ENCODE measurements at places on chromosomes 12 and 14.
A peak's percentile ranks its signal among the peaks of the same experiment; 100 is the strongest.

DNA sequence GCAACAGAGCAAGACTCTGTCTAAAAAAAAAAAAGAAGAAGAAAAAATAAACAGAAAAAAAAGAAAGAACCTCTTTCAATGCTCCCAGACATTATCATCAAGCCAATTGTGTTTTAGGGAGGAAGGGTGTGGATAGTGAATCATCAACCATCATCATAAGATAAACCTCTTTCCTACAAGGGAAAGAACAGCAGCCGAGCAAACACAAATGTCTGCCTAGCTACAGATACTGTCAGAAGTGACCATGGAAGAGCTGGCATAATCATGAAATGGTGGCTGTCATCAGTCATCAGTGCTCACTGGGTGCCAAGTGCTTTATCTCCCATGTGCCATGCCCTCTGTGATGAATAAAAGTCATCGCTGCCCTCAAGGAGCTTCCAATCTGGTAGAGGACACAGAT lies 46.6 kb downstream of the SLC17A8 start:
- peak; percentile 10 for DNase-seq

DNA sequence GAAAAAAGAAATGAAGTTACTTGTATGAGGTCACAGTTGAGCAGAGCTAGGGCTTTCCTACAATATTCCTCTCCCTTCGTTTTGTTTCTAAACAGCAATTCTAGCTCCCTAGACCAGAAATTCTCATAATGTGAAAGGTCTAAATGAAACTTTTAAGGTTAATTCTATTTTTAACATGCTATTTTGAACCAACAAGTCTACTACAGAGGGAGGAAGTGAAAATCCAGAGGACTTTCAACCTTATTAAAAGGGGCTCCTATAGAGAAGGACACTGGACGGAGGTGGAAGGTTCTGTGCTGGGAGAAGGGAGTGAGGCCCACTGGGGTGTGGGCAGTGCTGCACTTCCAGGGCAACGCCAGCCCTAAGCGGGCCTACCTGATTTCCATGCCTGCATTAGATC lies 13.4 kb downstream of the GSG1 start:
- no peak for DNase-seq

DNA sequence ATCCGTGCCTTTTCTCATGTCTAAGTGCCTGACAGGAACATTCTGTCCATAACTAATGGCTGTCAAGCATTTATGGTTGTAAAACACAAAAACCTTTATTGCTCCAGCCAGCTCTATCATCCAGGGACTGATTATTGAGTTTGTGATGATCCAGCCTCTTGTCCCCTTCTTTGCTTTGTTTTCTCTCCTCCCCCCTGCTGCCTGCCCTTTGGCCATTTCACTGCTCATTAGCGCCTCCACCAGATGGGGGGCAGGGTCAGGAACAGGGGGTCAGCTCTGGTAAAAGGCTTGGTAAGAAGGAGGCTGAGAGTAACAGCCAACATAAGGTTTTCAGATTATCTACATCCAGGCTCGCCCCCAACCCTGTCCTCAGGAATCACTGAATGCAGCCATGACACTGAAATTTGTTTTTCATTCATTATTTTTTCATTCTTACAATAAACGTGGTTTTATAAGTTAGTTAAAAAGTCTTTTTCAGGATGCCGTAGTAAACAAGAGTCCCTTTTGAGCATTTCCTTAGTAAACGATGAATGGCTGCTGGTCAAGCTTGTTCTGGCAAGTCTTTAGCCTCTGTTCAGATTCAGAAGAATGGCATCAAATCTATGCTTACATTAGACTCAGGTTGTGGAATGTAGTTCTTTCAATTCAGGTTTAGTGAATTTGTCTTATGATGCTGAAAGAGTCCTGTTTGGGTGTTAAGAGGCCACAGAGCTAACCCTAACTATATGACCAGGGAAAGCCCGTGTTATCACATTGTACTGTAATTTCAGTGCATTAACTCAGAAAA lies 21.7 kb downstream of the HMGA2 start:
- DNase-seq = no peak

DNA sequence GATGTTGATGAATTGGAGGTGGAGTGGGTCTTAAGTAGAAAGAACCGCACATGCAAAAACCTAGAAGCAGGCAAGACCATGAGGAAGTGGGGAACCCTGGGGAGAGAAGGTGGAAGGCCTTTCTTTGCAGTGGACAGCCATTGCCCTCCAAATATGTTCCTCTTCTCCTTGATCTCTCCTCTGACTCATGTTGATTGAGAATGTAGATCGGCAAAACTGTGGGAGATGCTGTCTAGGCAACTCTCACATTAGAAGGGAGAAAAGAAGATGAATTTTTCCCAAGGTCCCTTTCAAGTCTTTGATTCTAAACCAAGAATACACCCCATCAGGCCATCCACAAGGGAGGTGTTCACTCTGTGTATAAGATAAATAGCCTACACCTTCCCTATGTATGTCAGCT lies 257.5 kb downstream of the MSRB3 start:
- no peak for DNase-seq

DNA sequence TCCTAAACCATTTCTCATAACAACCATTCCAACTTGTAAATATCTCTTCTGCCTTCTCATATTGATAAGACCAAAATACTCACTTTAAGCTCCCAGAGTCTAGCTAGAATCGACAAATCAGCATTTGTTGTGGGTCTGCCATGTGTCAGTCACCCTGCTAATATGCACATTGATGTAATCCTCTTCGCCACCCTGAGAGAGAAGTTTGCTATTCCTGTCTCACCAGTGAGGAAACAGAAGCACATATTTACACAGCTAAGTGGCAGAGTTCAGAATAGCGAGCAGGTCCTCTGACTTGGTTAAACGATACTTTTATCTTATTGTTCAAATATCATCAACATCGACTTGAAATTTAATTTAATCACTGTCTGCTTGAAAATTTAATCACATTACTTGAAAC lies 142.1 kb downstream of the ANO4 start:
- no peak for DNase-seq

- no peak for DNase-seq
These were observed 408.0 kb downstream of the ZFP36L1 start for GRCh38 chr14:68384881-68385280.

DNA sequence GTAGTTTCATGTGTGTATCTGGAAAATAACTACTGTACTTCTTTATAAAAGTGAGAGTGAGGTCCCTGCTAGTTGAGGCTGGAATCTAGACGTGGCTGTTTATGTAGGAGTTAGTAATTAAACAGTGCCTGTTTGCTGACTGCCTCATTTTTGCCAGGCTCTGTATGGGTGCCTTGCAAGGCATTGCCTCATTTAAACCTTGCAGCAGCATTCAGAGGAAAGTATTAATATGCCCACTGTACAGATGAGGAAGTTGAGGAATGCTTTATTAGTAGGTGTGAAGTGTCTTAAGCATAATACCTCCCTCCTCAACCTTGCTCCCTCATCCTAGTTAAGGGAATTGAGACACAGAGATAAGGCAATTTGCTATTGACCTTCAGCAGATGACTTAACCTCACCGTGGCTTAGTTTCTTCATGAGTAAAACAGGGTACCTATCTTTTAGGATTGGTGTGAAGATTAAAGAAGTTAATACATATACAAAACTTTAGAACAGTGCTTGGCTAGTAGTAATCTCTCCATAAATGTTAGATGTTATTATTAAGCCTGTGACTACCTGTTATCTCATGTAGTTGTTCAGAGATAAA lies 28.7 kb downstream of the PPM1A start:
- DNase-seq = no peak

GRCh38 chr14:61526405-61527312 lies 168.7 kb upstream of the HIF1A start:
- DNase-seq = no peak

GRCh38 chr12:29234965-29235626 lies 86.0 kb downstream of the FAR2 start:
- DNase-seq = no peak

GRCh38 chr12:60842181-60842580 lies 1246.4 kb downstream of the SLC16A7 start:
- DNase-seq = no peak

GRCh38 chr12:43318021-43318420 lies 234.0 kb downstream of the ADAMTS20 start:
- DNase-seq = no peak

DNA sequence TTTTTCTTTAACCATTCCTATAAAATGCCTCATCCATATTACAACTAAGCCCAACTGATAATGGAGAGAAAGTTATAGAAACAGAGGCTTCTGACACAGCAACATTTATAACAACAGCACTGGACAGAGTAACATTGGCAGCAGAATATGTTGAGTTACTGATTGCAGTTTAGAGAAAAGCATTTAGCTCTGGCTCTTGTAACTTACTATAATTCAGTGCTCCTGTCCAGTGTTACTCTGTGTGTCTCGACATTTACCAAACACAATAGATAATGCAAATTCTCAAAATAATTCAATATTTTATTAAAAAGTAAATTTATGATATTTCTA lies 356.1 kb downstream of the CEP128 start:
- no peak for DNase-seq

GRCh38 chr12:47397664-47398281 lies 308.1 kb downstream of the RPAP3 start:
- no peak for DNase-seq

DNA sequence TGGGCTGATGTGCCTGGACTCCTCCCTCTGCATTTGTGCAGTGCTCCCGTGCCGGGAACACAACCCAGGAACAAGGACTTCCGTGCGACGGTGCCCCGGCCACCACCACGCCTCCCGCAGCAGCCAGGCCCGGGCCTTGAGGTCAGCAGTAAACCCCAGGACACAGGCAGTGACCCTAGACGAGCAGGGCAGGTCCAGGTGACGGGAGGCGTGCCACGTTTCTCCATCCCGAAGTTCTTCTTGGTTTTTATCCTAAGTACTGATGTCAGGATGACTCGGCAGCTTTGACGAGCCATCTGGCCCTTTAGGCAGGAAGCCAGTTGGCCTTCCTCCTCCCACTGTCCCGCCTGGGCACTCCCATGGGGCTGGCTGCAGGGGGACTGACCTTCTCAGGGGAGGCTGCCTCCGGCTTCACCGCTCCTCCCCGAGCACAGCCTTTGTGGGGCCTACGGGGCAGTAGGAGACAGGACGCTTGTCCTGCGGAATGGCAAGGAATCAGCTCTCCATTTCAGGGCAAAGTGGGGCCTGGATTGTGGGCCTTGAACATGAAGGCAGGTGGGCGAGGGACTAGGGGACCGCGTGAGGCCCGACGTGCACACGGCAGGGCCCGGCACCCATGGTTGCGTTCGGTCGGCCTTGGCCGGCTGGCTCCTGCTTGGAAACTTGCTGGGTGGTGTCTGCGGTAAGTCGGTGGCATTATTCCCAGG lies 94.1 kb downstream of the FBXL14 start:
- DNase-seq = no peak

GRCh38 chr12:28652239-28652638 lies 462.0 kb downstream of the CCDC91 start:
- DNase-seq = no peak

DNA sequence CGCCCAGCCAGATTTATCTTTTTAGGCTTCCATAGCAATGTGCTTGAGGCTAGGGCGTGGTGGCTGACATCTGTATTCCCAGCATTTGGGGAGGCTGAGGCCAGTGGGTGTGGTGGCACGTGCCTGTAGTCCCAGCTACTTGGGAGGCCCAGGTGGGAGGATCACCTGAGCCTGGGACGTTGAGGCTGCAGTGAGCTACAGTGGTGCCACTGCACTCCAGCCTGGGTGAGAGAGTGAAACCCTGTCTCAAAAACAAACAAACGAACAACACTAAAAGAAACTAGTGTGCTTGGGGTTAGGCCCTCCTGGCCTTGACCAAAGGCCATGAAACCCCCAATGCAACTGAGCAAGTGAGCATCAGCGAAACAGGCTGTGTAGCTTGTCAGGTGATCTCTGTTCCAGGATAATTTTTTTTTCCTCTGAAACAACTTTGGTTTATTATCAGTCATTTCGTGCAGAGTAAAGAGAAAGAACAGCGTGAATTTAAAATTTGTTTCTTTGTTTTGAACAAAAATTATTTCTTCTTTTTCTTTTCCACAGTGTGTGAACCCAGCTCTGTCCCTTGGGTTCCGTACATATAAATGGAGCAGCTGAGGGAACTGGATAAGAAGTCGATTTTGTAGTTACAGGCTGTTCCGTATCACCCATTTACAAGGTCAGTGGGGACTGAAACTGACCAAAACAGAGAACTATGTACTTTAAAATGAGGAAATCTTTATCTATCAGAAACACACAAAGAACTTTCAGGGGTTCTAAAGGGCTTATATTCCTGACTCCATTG lies 8.8 kb upstream of the TUBA1C start:
- no peak for DNase-seq

GRCh38 chr14:103460415-103460814 lies 62.2 kb downstream of the CKB start:
- DNase-seq = no peak

GRCh38 chr12:88182416-88182815 lies 40.3 kb downstream of the TMTC3 start:
- DNase-seq = no peak

GRCh38 chr14:101495827-101496775 lies 65.2 kb upstream of the DIO3 start:
- no peak for DNase-seq

- no peak for DNase-seq
These were observed 88.4 kb upstream of the DYNC1H1 start for GRCh38 chr14:101875727-101876554.

DNA sequence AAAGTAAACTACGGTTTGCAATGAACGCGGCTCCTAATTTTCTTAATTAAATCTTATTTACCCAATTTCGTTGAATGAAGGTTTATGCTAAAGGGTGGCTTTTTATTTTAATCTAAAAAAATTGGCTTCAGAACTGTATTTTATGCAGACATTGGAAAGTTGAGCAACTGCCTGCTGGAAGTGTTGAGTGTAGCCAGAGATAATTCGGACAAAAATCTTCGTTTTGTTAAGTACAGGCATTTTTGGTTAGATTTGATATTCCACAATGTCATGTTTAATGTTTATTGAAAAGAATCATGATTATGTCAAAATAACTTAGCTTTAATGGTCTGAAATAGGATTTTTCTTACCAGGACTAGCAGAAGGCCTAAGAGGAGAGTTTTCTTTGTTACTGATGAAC lies 875 bp downstream of the IRAK3 start:
- no peak for DNase-seq

All from non-pigmented ciliary epithelial cell (primary cell).